Stimulated activated CD8-positive, alpha-beta memory T cell treated with anti-CD3 and anti-CD28 coated beads, Interleukin-7, amount 100 ng/mL, for 24 hours (primary cell): ENCODE measurements at places on chromosomes 16 and 17.

DNA sequence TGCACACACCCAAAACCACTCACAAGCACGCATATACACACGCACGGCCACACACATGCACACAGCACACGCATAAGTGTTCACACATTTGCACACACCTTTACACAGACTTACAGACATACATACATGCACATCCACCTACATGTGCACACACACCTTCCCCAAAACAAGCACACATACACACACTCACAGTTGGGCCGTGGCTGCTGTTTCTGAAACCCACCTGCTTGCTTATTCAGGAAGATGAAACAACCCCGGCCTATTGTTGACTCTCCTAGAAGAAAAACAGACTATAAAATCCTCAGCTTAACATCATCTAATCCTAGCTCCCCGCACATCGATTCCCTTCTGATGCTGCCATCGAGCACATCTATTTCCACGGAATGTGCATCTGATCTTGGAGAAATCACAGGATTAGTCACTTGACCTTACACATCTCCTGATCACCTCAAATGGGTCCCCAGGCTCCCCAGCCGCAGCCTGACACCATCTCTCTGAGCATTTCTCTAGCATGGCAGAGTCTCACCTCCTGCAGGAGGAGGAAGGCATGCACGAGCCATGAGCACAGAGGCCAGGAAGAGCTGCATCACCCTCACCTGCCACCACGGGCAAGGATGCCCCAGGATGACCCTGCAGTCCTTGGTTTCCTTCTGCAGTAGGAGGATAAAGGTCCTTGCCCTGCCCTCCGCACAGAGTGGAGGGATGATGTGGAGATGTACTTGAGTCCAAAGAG, 105.8 kb upstream of the CDH5 start:
- DNase-seq, result no peak

- no peak for DNase-seq
Observed at GRCh38 chr16:86428729-86429517, 81.4 kb upstream of the FOXF1 start.

DNA sequence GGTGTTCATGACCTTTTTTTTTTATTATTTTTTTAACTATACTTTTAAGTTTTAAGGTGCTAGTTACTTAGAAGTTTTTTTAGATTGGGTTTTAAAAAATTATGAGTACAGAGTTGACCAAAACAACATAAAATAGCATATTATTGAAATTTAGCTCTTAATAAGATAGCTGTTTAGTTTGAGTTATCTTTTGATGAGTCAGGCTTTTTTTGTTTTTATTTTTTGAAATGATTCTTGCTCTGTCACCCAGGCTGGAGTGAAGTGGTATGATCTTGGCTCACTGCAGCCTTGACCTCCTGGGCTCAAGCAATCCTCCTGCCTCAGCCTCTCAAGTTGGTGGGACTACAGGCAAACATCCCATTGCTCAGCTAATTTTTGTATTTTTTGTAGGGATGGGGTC, 13.6 kb downstream of the ZNF750 start:
- DNase-seq, result no peak

DNA sequence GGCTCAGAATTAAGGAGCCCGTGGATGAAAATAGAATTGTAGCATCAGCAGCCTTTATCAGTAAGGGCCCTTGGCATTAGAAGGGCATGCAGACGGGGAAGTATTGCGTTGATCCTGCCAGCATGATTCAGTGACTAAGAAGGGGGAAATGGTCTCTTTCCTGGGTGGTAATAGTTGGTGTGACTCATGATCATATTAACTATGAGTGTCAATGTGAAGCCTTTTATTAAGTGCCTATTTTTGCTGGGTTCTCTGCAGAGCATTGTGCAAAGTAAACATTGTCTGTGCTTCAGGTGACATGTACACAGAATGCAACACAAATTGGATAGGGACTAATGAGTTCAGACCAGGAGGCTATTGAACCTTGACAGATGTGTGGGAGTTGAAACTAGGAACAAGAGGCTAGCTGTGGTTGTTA, 24.5 kb downstream of the RCVRN start:
- DNase-seq, result no peak

DNA sequence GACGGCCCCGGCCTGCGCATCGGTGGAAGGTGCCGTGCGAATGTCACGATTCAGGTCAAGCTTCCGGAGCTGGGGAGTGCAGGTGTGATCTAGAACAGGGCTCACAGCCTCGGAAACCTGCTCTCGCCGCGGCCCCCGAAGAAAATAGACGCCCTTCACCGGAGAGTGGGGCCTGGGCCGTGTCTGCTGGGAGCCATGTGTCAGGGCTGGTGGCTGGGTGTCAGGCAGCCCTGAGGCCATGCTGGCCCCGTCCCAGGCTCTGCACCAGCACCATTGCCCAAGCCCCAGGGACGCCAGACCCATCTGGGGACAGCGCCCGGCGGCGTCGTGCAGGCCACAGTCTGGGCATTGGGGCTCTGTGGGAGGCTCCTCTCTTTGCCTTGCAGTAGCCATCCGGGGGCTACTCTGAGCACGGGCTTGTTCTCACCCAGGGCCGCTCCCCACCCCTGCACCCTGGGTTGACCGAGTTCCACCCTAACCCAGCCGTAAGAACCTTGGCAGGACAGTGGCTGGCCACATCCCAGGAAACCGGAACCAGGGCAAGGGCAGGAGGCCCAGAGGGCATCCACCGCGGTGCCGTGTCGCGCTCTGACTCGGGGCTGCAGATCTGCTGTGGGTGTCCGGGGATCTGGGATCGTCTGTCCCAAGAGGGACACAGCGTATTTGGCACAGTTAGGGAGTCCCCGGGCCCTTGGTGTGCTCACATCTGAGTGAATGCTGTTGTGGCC, 5.3 kb upstream of the NUDT16L1 start:
- DNase-seq, result no peak

GRCh38 chr16:79008869-79009179, 591.7 kb downstream of the MAF start:
- DNase-seq, result no peak

- no peak for DNase-seq
Observed at GRCh38 chr16:1065469-1066128, 6.9 kb upstream of the SSTR5 start.

- no peak for DNase-seq
Observed at GRCh38 chr17:49450735-49451134, 36.1 kb upstream of the PHB1 start.
